ENCODE measurements at places on chromosomes 12 and 14.

DNA sequence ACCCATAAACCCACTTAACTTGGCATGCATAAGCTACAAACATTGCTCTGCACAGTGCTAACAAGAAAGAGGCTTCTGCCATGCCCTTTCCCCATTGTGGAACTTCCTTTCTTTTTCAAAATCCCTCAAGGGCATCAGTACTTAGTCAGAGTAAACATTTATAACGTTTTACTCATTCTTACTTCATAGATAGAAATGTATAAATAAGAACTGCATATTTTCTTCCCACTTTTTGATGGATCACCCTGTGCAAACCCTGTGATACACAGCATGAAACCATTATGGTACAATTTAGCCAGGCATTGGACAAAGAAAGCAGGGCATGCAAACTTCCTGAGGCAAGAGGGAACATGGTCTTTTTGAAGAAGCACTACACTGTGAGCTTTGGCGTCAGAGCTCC is 113.8 kb upstream of the FOXG1 start:
- DNase-seq, result no peak

DNA sequence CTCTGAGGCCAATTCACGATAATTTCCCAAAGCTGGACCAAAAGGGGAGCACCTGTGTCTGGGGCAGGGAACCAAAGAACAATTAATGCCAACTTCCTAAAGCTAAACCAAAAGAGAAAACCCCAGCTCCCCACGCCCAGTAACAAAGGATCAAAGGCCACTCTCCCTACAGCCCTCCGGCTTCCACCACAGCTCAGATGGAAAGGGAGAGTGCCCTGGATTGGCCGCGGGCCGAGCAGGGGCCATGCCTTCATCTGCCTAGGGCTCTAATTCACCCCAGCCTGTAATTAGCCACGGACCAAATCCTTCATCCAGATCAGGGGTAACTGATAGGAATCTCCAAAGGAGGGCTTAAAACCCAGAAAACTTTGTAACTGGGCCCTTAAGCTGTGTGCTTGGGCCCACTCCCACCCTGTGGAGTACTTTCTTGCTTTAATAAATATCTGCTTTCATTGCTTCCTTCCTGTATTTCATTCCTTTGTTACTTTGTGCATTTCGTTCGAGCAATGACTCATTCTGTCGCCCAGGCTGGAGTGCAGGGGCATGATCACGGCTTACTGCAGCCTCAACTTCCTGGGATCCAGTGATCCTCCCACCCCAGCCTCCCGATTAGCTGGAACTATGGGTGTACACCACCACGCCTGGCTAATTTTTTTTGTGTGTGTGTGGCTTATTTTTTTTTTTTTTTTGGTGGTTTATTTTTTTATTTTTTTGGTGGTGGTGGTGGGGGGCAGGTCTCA is 65.5 kb upstream of the PPP4R3A start:
- no peak for DNase-seq

- DNase-seq, result no peak
Measured at GRCh38 chr12:42766754-42767153, 177.2 kb upstream of the PRICKLE1 start.

GRCh38 chr12:86959766-86960458 is 703.7 kb upstream of the MGAT4C start:
- no peak for DNase-seq

- no peak for DNase-seq
Measured at GRCh38 chr14:57578801-57579200, 85.1 kb upstream of the CCDC198 start.

DNA sequence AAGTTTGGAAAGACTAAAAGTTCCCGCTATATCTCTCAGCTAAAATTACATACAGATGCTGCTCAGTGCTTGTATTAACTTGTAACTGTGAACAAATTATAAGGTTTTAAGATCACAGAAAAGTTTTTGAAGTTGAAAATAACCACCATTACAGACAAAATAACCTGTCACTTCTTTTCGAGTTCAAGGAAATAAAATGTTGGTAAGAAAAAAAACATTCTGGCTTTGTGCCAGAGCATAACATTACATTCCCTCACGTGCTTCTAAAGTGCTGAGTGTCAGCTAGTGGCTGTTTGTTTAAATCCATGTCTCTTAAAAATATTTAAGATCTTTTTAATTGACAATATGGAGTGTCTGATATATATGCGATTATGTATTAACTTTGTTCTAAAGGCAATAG is 27.2 kb upstream of the ADAMTS20 start:
- no peak for DNase-seq

GRCh38 chr14:102993523-102993922 is 63.8 kb downstream of the CDC42BPB start:
- DNase-seq, result no peak

GRCh38 chr12:103538397-103538796 is 42.6 kb upstream of the C12orf42 start:
- no peak for DNase-seq

DNA sequence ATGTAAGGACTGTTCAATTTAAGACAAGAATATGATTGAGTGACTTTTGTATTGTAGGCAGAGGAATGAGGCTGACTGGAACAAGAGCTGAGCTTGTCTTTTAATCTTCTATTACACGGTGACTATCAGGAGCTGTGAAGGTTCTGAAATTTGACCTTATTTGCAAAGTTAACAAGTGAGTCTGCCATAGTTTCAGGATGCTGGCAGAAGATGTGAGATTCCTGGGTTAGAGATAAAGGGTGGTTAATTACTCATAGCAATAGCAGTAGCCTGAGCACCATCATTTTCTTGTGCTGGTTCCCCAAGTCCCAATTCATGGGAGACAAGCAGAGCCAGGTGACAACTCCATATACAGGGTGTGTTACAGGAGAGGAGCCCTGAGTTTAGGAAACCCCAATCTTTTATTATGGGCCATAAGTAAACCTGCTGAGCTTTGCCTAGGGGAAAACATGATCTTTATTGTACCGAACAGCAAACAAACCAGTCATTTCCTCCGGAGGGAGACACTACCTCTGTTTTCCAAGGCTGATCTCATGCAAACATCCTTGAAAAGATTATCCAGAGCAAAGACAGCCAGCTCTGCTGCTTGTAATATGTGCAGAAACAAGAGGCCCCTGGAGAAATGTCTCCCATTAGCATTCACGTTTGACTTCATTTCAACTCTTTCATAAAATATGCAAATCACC is 51.7 kb upstream of the DDX11 start:
- no peak for DNase-seq

DNA sequence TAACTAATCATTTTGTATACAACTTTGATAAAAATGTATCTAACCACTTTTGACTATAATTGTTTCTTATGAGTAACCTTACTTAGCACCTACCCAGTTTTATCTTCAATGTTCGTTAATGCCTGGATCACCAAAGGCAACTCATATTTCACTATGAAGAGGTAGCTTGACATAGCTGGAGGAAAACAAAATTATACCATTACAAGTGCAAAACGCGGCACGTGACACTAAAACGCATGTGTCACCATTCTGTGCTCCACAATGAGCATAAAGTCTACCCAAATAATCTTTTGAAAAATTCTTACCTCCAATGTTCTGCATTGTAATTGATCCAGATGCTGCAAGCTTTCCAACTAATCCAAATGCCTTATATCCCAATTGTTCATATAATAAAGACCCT is 5.8 kb downstream of the SLC38A2 start:
- DNase-seq, result no peak

- no peak for DNase-seq
Measured at GRCh38 chr14:39043352-39043943, 59.6 kb downstream of the SEC23A start.

DNA sequence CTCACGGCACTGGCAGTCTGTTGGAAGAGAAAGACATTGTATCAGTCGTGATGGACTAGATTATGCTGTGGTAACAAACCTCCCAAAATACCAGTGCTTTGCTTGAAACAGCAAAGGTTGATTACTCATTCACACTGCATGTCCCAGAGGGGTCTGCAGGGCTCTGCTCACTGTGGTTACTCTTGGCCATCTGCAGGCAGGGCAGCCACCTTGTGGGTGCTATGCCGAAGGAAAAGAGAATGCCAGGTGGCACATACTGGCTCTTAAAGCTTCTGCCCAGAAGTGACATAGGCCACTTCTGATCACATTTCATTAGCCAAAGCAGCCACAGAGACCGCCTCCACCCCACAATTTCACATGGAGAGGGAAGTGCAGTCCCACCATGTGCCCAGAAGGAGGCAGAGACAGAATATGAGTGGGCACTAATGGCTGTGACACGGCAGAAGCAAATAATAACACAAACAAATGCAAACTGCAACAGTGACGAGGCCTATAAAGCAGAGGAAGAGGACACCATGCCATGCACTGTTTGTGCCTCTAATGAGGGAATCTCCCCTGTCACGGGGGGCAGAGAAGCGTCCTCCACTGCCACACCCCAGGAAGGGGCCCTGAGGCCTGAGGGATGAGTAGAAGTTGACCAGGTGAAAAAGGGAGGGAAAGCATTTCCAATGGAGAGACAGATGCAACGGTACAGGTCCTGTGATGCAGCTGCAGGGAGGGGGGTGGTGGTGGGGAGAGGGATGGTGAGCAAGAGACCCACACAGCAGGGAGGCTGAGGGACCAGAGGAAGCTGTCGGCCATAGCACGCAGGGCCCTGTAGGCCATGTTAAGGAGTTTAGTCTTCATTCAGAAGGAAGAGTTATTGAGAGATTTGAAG is 51.7 kb upstream of the KICS2 start:
- DNase-seq, result no peak

- DNase-seq, result no peak
Measured at GRCh38 chr12:86744547-86745212, 488.5 kb upstream of the MGAT4C start.

DNA sequence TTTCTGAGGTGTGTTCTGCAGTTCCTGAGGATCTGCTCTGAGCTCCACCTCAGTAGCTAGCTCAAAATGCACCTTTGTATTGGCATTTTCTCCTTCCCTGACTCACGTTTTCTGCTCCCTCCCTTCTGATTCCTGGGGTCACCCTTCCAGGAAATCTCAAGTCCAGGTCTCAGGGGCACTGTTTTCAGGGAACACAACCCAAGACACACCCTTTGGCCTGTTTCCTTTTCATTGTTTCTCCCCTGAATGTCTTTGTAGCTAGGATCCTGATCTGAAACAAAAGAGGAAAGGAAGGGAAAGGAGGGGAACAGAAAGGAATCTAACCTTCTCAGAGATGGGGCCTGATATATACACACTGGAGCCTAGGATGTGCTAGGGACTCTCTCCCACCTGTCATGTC is 7.3 kb upstream of the RIPK3 start:
- no peak for DNase-seq

GRCh38 chr12:122888232-122888752 is 7.6 kb downstream of the VPS37B start:
- no peak for DNase-seq

GRCh38 chr12:66776974-66777373 is 98.1 kb upstream of the GRIP1 start:
- no peak for DNase-seq

DNA sequence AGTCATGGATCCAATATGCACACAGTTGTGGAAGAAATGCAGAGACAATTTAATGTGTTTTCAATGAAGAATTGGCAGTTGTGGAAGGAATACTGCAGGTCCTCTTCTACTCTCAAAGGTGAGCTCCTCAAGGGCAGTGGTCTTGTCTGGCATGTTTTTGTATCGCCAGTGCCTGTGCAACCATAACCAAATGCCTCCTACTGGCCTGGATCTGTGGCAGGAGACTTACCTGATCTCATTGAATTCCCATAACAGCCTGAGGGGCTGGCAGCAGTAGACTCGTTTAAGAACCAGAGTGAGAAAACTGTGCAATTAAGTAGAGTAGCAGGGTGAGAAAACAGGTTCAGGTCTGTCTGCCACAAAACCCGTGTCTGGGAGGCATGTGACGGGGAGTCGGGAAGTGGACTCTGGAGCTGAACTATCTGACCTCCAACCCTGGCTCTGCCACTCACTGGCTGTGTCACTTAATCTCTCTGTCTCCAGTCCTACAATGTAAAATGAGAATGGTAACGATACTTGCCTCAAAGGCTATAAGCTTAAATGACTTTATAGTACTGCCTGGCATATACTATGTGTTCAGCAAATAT is 268.2 kb upstream of the SSTR1 start:
- no peak for DNase-seq

DNA sequence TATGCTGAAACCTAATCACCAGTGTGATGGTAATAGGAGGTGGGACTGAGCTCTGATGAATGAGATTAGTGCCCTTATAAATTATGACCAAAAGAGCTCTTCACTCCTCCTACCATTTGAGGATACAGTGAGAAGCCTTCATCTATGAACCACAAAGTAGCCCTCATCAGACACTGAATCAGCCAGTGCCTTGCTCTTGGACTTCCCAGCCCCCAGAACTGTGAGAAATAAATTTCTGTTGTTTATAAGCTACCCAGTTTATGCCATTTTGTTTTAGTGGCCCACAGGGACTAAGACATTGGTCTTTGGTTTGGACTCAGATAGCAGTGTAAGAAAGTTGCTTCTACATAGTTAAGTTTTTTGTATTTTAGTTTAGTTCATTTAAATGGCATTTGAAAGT is 32.9 kb downstream of the ABHD12B start:
- DNase-seq, result no peak

DNA sequence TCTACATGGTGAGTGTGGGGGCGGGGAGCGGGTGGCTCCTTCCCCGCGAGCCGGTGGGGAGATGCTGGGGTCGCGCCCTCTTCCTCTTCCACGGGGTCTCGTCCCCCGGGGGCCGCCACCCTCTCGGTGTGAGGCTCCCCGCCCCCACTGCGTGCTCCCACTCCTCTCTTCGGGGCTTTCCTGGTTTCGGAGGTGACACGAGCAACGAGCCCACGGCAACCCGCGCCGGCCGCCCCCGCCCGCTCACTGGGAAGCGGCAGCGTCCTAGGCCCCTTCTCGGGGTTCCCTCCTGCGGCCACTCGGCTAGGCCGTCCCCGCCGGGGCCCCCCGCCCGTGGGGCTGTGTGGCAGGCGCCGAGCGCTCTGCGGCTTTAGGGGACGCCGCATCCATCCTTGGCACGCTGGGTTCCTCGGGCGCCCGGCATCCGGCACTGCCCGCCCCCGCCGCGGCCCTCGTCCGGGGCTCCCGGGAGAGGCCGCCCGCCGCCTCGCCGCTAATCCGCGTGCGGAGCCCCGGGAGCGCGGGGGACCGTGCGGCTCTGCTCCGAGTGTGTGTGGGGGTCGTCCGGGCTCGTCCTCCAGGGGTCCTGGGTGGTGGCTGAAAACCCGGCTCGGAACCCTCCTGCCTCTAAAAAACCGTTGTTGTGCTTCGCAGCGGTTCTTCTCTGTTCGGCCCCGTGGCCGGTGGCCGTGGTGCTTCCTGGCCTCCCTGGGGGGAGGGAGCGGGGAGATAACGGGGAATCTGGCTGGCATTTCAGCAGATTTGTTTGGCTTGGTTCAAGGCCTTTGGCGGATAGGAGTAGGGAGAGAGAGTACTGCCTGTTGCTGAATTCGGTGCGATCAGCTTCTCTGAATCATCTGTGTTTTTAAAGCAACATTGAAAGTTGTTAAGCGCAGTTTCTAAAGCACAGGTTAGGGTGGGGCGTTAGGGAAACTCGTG is 1.0 kb downstream of the PCNX1 start:
- peak; percentile 56 for DNase-seq
